ENCODE measurements at places on chromosomes 4 and X. TPM values are rescaled to one million over a fixed set of nuclear protein-coding genes. Genes with fewer than 3 reads are reported as not detected.

APELA gene
- total RNA-seq: 0.31 TPM

DOCK11 gene
- 29.7 TPM for total RNA-seq

DRD5 gene
- 0.63 TPM for total RNA-seq

EDA gene
- 4.7 TPM for total RNA-seq

TRMT2B gene
- 9.7 TPM for total RNA-seq

Measured in parietal lobe (tissue), 2 donors.